ENCODE measurements at places on chromosomes 12 and 14. TPM values are rescaled to one million over a fixed set of nuclear protein-coding genes. Genes with fewer than 3 reads are reported as not detected.

Gene SUSD6
- total RNA-seq: 16.2 TPM

Gene CD163
- 5.6 TPM for total RNA-seq

Gene GIT2
- 20.8 TPM for total RNA-seq

Gene ARG2
- total RNA-seq: 35.0 TPM

Gene CPNE8
- 11.4 TPM for total RNA-seq

Gene TSPAN11
- total RNA-seq: 9.6 TPM

Gene LGMN
- total RNA-seq: 125 TPM

Gene PLEKHD1
- total RNA-seq: not detected

Gene TMEM19
- 24.8 TPM for total RNA-seq

Gene TAS2R50
- 2.0 TPM for total RNA-seq

DNA sequence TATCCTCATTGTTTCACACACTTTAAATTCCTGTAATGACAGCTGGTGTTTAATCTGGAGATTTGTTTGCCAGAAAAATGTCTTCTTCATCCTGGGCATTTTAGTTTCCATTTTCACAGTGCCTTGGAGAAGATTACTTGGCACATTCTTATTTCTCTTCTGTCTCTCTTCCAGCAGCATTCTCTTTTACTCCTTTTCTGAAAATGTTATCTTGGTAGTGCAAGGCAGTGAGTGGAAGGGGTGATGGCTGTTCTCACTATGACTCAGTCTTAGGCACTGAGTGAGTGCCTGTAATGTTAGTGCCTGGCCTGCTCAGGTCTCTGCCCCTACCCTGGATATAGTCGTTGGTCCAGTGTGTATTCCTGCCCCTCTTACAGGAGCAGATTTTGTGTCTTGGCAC, 13.1 kb downstream of the CLECL1 start:
- H3K36me3 ChIP-seq: no peaks in the 10 kb centered on the region
- no peaks in the 10 kb centered on the region for H3K27me3 ChIP-seq
- H3K4me1 ChIP-seq: peaks cover 3% of the 10 kb centered on the region
- no peak overlapping the region for H3K27ac ChIP-seq
- no peak for DNase-seq

GRCh38 chr12:128734371-128734770, 89.4 kb downstream of the SLC15A4 start:
- H3K36me3 ChIP-seq: no peaks in the 10 kb centered on the region
- no peaks in the 10 kb centered on the region for H3K4me1 ChIP-seq
- peak; percentile 46 for DNase-seq
- no peak overlapping the region for H3K27ac ChIP-seq

- no peaks in the 10 kb centered on the region for H3K36me3 ChIP-seq
- no peak for DNase-seq
- H3K27ac ChIP-seq: no peak overlapping the region
- peaks cover 12% of the 10 kb centered on the region for H3K4me1 ChIP-seq
These were observed 77.3 kb downstream of the PDE3A start for GRCh38 chr12:20445687-20446086.

DNA sequence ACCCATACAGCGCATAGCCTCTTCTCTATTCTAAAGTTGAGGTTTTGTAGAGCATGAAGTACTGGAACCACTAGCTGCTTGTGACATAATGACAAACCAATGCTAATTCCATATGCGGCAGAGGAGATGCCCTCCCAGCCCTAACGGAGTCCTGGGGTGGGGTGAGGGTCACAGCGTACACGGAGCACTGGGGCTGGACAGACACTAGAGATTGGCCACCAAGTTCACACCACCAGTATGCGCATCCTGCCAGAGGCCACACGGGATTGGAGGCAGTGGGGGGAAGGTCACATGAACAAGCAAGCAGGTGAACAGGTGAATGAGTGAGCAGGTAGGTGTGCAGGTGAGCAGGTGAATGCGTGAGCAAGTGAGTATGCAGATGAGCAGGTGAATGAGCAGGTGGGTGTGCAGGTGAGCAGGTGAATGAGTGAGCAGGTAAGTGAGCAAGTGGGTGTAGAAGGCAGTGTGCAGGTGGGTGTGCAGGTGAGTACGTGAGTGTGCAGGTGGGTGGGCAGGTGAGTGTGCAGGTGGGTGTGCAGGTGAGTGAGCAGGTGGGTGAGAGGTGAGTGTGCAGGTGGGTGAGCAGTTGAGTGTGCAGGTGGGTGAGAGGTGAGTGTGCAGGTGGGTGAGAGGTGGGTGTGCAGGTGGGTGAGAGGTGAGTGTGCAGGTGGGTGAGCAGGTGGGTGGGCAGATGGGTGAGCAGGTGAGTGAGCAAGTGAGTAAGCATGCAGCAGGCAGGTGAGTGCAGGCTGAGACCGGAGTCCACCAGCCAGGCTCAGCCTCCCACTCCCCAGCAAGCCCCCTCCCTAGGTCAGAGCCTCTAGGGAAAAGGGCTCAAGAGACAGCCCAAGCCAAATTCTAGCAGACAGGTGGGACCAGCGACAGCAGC, 52.7 kb downstream of the CCDC85C start:
- no peaks in the 10 kb centered on the region for H3K27me3 ChIP-seq
- H3K4me3 ChIP-seq: no peak overlapping the region
- no peaks in the 10 kb centered on the region for H3K36me3 ChIP-seq
- no peak for DNase-seq

DNA sequence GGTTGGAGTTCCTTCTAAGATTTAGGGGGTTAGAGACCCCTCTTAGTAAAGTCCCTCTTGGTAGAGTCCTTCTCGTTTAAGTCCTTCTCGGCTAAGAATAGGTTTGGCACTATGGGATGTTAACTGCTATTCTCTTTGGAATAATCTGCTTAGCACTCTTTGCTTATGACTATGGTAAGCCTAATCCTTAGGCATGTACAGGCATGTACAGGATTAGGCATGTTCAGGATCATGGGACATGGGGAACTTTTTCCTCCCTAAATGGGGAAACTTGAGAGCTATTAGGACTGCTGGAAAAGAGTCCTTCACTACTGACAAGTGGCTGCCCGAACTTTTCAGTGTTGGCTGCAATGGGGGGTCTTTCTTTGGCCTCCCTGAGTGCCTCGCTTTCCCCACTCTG, 193.3 kb downstream of the TMEM117 start:
- H3K27ac ChIP-seq: no peak overlapping the region
- no peak overlapping the region for H3K4me3 ChIP-seq
- no peaks in the 10 kb centered on the region for H3K36me3 ChIP-seq
- no peaks in the 10 kb centered on the region for H3K27me3 ChIP-seq
- no peaks in the 10 kb centered on the region for H3K4me1 ChIP-seq

- peaks cover 30% of the 10 kb centered on the region for H3K27me3 ChIP-seq
- H3K27ac ChIP-seq: no peak overlapping the region
- H3K4me1 ChIP-seq: peaks cover 20% of the 10 kb centered on the region
- no peak for DNase-seq
These were observed 643 bp upstream of the TAMALIN start for GRCh38 chr12:52005903-52006703.

DNA sequence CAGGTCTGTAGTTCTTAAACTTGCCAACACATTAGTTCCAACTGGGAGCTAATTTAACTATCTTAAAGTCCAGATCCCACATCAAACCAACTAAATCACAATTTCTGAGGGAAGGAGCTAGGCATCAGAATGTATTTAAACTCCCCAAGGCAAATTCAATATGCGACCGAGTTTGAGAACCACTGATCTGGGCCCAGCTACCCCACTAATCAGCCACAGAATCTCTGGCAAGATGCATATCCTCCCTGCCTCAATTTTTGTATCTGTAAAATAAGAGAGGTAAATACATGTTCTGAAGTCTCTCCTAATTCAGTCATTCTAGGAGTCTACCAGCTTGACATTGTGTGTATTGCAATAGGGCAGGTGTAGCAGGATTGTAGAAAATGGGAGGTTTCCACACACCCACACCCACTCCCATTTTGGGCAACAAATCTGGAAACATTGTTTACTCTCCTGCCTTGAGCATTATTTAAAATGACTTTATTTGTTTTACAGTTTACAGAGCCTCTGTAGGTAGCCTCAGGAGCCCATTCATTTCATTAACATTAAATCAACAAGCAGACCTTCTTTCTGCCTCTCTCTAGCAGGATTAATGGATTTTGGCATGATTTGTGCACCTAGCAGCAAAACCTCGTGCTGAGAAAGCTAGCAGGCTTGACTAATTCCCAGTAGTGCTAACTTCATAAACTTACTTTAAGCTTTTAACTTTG, 15.6 kb downstream of the LGR5 start:
- H3K4me3 ChIP-seq: no peak overlapping the region
- no peaks in the 10 kb centered on the region for H3K4me1 ChIP-seq
- no peaks in the 10 kb centered on the region for H3K27me3 ChIP-seq
- DNase-seq: no peak
- no peak overlapping the region for H3K27ac ChIP-seq
- no peaks in the 10 kb centered on the region for H3K36me3 ChIP-seq

GRCh38 chr14:51576117-51576430, 75.6 kb upstream of the FRMD6 start:
- peaks cover 9% of the 10 kb centered on the region for H3K4me1 ChIP-seq
- no peak for DNase-seq
- no peaks in the 10 kb centered on the region for H3K27me3 ChIP-seq
- no peak overlapping the region for H3K4me3 ChIP-seq
- no peaks in the 10 kb centered on the region for H3K36me3 ChIP-seq
- peak overlapping the region; percentile 54 for H3K27ac ChIP-seq

DNA sequence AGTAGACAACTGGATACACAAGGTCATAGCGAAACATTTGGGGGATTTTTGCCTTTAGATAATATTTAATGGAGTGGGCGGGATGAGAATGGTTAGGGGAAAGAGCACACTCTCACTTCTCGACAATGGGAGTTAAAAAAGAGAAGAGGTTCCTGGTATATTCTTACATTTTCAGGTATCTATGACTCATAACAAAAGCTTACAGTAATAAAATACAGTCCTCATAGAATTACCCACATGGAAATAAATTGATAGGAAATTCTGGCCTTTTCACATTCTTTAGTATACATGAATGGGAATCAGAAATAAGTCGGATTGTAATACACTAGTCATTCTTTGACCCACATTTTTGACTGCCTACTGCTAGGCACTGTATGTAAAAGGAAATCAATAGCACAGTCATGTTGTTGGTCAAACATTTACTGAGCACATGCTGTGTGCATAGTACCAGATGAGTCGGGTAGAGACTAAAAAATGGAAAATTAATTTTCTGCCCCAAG, 8.2 kb upstream of the CRADD start:
- H3K4me1 ChIP-seq: no peaks in the 10 kb centered on the region
- no peaks in the 10 kb centered on the region for H3K27me3 ChIP-seq
- no peak for DNase-seq
- H3K27ac ChIP-seq: no peak overlapping the region

DNA sequence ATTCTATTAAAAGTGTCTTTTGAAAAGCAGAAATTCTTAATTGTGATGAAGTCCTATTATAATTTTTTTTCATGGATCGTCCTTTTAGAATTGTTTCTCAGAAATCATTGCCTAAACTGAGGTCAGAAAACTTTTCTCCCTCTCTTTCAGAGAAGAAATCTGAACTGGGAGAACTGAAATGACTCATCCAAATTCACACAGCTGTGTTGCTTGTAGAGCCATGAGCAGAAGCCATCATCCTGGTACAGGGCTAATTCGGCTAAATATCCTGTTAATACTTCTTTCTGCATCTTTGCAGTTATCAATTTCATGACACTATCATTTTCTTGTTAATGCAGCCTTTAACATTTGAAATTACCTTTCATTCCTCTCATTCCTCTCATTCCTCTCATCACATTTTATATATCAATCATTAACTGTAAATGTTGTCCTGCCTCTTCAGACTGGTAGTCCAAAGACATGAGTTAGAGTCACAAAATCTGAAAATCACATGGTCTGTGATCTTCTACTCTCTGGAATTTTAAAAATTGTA, 15.5 kb downstream of the SLC15A5 start:
- no peak overlapping the region for H3K27ac ChIP-seq
- H3K36me3 ChIP-seq: no peaks in the 10 kb centered on the region
- DNase-seq: no peak
- H3K4me1 ChIP-seq: no peaks in the 10 kb centered on the region
- H3K27me3 ChIP-seq: no peaks in the 10 kb centered on the region

DNA sequence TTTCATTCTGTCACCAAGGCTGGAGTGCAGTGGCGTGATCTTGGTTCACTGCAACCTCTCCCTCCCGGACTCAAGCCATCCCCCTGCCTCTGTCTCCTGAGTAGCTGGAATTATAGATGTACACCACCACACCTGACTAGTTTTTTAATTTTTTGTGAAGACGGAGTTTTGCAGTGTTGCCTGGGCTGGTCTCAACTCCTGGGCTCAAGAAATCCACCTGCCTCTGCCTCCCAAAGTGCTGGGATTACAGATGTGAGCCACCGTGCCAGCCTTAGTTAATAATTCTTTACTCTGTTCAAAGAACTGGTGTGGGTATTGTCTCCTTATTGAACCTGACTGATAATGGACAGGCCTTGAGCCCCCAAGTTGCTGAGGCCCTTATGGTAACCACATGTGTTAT, 10.4 kb upstream of the KRT7 start:
- H3K4me3 ChIP-seq: no peak overlapping the region
- H3K4me1 ChIP-seq: peaks cover 4% of the 10 kb centered on the region
- H3K27me3 ChIP-seq: no peaks in the 10 kb centered on the region

DNA sequence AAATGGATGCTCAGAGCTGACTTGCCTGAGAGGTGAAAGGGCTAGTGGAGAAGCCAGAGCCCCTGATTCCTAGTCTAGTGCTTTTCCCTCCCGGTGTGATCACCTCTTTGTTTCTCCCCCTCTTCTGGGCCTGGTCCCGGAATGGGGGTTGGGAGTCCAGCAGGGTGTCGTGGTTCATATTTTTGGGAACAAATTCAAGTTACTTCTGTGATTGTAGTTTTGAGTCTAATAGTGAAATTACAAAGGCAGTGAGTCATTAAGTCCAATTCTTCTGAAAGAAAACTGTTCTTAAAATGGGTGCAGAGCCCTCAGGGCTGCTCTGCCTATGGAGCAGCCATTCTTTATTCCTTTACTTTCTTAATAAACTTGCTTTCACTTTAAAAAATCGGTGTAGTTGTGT, 7.6 kb downstream of the SUSD6 start:
- no peak for DNase-seq
- H3K36me3 ChIP-seq: no peaks in the 10 kb centered on the region
- no peak overlapping the region for H3K4me3 ChIP-seq
- peaks cover 33% of the 10 kb centered on the region for H3K4me1 ChIP-seq
- no peaks in the 10 kb centered on the region for H3K27me3 ChIP-seq

DNA sequence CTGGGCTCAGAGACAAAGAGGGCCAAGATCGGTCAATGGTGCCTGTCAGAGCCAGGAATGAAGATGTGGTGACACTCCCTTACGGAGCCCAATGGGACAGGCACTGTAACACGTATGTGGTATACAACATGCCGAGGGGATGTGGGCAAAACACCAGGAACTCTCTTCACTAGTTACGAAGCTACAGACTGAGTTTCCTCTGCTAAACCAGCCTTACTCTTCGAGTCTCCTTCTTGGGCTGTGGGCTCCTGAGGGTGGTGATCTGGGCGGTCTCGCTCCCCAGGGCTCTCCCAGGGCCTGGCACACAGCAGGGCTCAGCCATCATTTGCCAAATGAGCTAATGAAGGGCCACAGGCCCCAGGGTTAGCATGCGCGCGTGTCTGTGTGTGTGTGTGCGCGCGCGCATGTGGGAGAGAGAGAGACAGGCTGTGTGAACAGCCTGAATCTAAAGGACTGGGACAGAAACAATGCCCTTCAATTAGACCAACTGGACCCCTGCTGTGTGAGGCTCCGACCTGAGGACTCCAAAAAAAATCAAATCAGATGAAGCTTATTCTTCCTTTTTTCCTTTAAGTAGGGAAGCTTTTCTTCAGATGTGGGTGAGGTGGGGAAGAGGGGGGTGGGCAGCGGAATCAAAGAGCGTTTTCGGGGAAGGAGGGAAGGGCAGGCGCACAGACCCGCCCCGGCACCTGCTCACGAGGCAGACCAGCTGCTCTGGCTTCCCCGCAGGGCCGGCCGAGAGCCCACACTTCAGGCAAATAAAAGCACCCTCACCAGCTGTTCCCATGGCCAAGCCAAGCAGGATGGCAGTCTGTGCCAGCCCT, 42.5 kb downstream of the CCDC88C start:
- no peak overlapping the region for H3K27ac ChIP-seq
- H3K36me3 ChIP-seq: no peaks in the 10 kb centered on the region
- H3K4me1 ChIP-seq: peaks cover 46% of the 10 kb centered on the region
- no peak overlapping the region for H3K4me3 ChIP-seq
- no peaks in the 10 kb centered on the region for H3K27me3 ChIP-seq

Measured in hepatocyte (in vitro differentiated cells).